WTC11 (cell line): ENCODE measurements at places on chromosomes 3 and 15.

DNA sequence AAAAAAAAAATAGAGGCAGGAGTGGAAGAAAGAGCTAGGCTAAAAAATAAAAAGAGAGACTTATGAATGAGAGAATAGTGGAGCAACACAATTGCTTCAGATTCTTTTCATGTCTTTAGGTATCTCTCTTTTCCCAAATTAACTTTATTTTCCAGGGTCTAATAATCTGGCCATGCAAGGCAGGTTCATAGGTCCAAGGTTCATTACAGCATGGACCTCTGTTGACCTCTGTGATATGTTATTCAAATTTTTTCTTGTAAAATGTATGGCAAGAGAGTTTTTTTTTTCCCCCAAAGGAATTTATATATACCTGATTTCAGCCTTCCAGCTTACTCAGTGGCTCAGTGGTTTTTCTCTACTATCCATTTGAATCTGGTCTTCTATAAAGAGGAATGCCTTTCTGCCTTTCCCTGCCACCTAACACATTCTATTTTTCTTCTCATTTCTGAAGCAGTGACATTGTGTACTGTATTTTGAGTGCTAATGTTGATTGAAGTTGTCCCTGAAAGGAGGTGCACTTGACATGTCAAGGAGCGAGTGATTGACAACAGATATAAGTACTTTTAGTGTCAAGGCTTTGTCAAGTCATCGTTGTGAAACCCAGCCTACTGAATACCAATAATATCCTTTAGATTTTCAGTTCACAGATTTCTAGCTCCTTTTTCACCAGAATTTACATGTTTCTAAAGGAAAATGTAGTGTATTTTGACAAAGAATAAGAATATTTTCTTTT is 118.5 kb downstream of the MAP2K5 start:
- H3K4me3 ChIP-seq: no peak overlapping the region
- no peaks in the 10 kb centered on the region for H3K27me3 ChIP-seq
- no peaks in the 10 kb centered on the region for H3K4me1 ChIP-seq

DNA sequence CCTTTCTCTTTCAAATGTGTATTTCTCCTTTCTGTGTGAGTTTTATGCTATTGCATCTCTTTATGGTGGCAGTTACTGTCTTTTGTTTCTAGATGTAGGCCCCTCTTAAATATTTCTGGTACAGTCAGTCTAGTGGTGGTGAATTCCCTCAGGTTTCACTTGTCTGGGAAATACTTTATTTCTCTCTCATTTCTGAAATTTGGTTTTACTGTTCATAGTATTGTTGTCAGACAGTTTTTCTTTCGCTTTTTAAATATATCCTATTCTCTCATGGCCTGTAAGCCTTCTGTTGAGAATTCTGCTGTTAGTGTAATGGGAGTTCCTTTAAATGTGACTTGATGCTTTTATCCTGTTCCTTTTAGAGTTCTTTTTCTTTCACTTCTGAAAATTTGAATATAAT is 874.0 kb downstream of the PLOD2 start:
- no peaks in the 10 kb centered on the region for H3K27me3 ChIP-seq
- no peak overlapping the region for H3K4me3 ChIP-seq
- no peak overlapping the region for H3K27ac ChIP-seq
- DNase-seq: no peak

DNA sequence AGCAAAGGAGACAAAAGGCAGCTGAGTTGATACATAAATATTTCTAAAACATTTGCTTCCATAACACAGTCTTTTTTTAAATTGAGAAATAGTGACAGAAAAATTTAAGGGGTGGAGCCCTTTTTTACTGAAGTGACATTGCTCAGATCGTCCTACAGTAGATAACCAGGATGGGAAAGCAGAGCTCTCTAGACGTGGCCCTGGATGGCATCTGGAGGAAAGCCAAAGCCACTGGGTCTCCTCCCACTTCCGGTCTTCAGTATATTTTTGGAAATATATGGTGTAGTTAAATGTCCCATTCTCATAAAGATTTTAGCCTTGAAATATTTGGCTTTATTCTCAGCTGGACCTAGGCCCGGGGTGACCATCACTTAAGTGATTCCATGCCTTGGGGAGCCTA is 326.1 kb downstream of the ZNF621 start:
- no peak overlapping the region for H3K4me3 ChIP-seq
- no peaks in the 10 kb centered on the region for H3K27me3 ChIP-seq
- no peak overlapping the region for H3K27ac ChIP-seq
- H3K4me1 ChIP-seq: peaks cover 24% of the 10 kb centered on the region
- peaks cover 4% of the 10 kb centered on the region for H3K36me3 ChIP-seq

GRCh38 chr3:185729337-185730055 is 95.3 kb downstream of the IGF2BP2 start:
- peaks cover 2% of the 10 kb centered on the region; the same call in 1 of the 2 replicates for H3K36me3 ChIP-seq
- H3K4me3 ChIP-seq: no peak overlapping the region
- H3K4me1 ChIP-seq: peaks cover 78% of the 10 kb centered on the region

DNA sequence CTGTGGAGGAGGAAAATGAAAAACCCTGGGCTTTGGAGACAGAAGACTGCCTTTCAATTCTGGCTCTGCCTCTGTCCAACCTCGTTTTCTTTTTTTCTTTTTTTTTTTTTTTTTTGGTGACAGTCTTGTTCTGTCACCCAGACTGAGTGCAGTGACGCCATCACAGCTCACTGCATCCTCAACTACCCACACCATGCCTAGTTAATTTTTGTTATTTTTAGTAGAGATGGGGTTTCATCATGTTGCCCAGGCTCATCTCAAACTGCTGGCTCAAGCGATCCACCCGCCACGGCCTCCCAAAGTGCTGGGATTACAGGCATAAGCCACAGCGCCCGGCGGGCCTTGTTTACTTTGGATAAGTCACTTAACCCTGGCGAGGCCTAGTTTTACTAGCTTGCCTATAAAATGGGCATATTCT is 66.3 kb upstream of the SLC25A26 start:
- no peaks in the 10 kb centered on the region for H3K27me3 ChIP-seq
- H3K4me3 ChIP-seq: no peak overlapping the region
- no peaks in the 10 kb centered on the region for H3K36me3 ChIP-seq
- DNase-seq: no peak

- H3K27ac ChIP-seq: no peak overlapping the region
- 0 out of 2 replicates have a peak, but pooled peaks cover 5% of the 10 kb centered on the region for H3K4me1 ChIP-seq
- peaks cover 3% of the 10 kb centered on the region; the same call in 1 of the 2 replicates for H3K27me3 ChIP-seq
- H3K4me3 ChIP-seq: no peak overlapping the region
- no peaks in the 10 kb centered on the region for H3K36me3 ChIP-seq
Measured at GRCh38 chr3:5086708-5087107, 35.4 kb upstream of the ARL8B start.

DNA sequence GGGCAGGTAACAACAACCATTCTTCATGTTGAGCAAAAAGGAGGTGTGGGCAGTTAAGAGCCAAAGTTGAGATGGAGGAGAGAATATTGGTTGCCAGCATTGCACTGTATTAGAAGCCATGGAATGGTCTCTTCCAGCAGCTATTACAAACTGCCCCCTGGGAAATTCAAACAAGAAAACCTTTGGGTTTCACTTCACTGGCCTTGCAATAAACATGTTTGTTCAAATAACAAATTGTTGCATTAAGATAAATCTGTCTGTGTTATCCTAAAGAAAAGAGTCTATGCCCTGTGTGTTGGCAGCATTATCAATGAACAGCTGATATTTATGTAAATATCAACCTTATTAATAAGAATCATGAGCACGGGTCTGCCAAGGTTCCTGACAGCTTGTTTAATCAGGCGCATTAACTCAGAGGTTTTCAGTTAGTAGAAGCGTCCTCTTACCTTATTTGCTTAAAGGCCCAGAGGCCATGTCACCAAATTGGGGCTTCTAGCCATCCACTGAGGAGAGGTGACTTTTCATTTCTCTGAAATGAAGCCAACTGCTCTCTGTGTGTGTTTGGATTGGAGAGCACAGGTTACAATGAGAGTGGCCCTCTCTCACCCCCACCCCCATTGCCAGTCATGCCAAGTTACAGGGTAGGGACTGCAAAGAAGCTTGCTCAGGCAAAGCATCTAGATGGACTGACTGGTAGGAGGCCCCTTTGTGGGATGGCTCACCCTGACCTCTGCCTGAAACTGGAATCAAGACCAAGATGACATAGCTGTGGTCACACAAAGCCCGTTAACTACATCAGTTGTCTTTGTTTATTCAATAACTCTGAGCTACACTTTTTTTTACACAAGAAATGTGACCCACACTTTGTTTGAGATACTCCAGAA is 10.5 kb downstream of the FILIP1L start:
- no peaks in the 10 kb centered on the region for H3K27me3 ChIP-seq
- no peak overlapping the region for H3K4me3 ChIP-seq
- peaks cover 21% of the 10 kb centered on the region for H3K4me1 ChIP-seq
- no peak for DNase-seq

DNA sequence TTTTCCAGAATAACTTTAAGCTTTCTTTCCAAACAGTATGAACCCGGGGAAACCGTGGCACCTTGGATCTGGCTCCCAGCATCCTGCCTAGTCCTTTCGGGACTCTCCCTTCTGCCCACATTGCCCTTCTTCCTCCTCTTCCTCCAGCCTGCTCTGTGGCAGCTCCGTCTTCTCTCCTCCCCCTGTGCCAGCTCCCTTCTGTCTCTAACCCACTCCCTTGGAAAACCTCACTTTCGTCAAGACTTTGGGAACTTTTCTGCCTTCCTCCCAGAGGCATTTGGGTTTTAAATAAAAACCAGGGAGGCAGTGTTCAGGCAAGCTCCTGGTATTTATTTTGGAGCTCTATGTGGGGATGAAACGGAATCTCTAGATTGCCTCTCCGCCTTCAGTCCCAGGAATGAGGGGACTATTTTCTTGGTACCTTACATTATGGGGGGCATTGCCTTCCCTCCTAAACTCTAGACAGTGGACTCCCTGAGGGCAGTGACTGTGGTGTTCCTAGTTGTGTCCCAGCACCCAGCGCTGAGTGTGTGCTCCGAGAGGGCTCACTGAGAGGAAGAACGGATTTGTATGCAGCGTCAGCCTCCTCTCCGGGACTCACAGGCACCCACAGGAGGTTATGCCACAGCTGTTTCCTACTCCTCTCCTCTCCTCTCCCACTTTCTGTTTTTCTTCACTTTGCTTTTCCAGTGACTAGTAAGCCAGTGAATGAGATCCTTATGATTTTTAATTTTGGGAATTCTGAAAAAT is 105.4 kb upstream of the MRPS22 start:
- H3K36me3 ChIP-seq: no peaks in the 10 kb centered on the region
- H3K4me1 ChIP-seq: peaks cover 4% of the 10 kb centered on the region; the same call in 1 of the 2 replicates
- DNase-seq: no peak
- no peak overlapping the region for H3K4me3 ChIP-seq
- H3K27ac ChIP-seq: no peak overlapping the region

GRCh38 chr3:150605998-150606641 is 3.0 kb downstream of the SELENOT start:
- peak overlapping the region; percentile 17 for H3K4me3 ChIP-seq
- H3K4me1 ChIP-seq: peaks cover 69% of the 10 kb centered on the region
- H3K27me3 ChIP-seq: no peaks in the 10 kb centered on the region

DNA sequence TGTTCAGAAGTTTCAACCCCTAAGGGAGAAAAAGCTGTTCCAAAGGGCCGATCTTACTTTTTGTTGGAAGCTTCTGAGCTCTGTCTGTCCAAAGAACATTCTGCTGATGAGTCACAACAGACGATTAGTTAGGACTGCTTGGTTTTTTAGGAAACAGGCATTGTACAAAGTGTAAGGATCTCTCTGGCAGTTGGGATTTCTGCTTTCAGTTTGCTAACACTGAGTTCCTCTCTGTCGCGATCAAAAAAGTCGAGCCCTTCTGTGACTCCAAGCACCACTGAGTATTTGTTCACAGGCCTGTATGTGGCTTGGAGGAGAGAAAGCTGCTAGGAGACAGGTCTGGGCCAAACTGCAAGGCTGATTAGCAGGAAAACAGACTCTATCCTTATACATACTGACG is 91.8 kb upstream of the PFN2 start:
- H3K27ac ChIP-seq: no peak overlapping the region
- peaks cover 9% of the 10 kb centered on the region; the same call in 1 of the 2 replicates for H3K27me3 ChIP-seq
- no peak for DNase-seq
- H3K4me1 ChIP-seq: peaks cover 16% of the 10 kb centered on the region
- H3K36me3 ChIP-seq: no peaks in the 10 kb centered on the region

- H3K36me3 ChIP-seq: no peaks in the 10 kb centered on the region
- no peaks in the 10 kb centered on the region for H3K27me3 ChIP-seq
- no peak for DNase-seq
- H3K4me1 ChIP-seq: peaks cover 5% of the 10 kb centered on the region
- no peak overlapping the region for H3K27ac ChIP-seq
- no peak overlapping the region for H3K4me3 ChIP-seq
Measured at GRCh38 chr3:18740631-18741583, 315.8 kb upstream of the SATB1 start.

DNA sequence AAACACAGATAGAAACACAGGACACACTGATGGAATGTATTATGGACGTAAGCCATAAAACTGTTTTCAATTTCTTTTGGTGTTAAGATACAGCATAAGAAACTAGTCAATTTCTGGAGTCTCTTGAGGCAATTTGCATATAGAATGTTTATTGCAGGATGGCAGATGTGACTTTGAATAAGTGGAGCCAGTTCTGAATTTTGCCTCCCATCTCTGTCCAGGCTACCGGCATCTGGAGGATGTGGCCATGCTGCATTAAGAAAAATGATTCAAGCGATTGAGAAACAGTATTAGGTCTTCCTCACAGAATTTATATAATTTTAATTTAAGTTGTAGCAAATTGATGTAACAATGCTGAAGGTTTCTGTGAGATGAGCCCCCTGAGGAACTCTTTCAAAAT is 81.5 kb downstream of the CHST2 start:
- H3K27ac ChIP-seq: no peak overlapping the region
- no peaks in the 10 kb centered on the region for H3K36me3 ChIP-seq
- no peak overlapping the region for H3K4me3 ChIP-seq
- no peaks in the 10 kb centered on the region for H3K27me3 ChIP-seq
- DNase-seq: no peak

GRCh38 chr15:48447058-48447457 is 115.8 kb downstream of the DUT start:
- no peaks in the 10 kb centered on the region for H3K4me1 ChIP-seq
- H3K36me3 ChIP-seq: no peaks in the 10 kb centered on the region
- DNase-seq: no peak
- no peak overlapping the region for H3K4me3 ChIP-seq
- H3K27me3 ChIP-seq: no peaks in the 10 kb centered on the region
- no peak overlapping the region for H3K27ac ChIP-seq

DNA sequence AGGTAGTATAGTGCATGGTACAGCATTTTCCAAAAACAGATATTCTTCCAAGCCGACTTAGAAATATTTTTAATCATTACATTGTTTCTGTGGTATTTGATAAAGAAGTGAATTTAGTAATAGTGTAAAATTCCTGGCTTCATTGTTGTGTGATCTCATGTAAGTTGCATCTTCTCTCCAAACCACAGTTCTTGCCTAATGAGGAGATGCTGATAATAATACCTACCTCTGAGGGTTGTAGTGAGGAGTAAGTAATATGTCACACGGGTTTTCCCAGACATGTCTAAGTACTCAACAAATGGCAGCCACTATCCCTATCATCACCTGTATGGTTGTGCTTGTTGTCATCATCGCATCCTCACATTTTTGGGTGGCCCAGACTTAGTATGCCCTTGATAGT is 167.3 kb downstream of the SLCO3A1 start:
- peaks cover 4% of the 10 kb centered on the region for H3K4me1 ChIP-seq
- no peaks in the 10 kb centered on the region for H3K36me3 ChIP-seq
- DNase-seq: no peak
- H3K27ac ChIP-seq: no peak overlapping the region
